ENCODE measurements at places on chromosomes 7 and 10.

DNA sequence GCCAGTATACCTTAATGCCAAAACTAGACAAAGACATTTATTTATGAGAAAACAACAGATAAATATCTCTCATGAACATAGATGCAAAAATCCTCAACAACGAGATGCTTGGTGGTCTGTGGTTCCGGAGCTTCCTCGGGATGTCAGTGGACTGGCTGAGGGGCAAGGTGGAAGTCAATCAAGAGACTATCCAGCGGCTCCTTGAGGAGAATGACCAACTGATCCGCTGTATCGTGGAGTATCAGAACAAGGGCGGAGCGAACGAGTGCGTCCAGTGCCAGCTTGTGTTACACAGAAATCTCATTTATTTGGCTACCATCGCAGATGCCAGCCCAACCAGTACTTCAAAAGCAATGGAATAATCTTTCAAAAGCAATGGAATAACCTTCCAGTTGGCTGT is 60.0 kb upstream of the PARD3 start:
- DNase-seq, result no peak

DNA sequence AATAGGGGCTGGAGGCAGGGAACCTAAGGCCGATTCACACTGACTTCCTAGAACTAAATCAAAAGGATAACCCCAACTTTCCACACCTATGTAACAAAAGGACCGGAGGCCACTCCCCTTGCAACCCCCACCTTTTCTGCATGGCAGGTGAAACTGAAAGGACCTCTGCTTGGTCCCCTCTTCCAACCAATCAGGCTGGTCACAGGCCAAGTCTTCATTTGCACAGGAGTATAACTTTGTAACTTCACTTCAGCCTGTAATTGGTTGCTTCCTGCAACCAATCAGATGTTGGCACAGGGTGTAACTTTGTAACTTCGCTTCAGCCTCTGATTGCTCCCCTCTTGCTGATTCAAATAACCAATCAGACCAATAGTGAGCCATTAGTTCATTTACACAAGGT is 190.0 kb downstream of the FAM107B start:
- no peak for DNase-seq

GRCh38 chr10:73591935-73592699 is 975 bp upstream of the USP54 start:
- peak; percentile 63 for DNase-seq

GRCh38 chr10:13788711-13789447 is 202.1 kb downstream of the PRPF18 start:
- DNase-seq, result peak; percentile 91

- peak; percentile 50 for DNase-seq
Observed at GRCh38 chr10:70461397-70462348, 16.9 kb upstream of the PALD1 start.

- no peak for DNase-seq
Observed at GRCh38 chr10:103353281-103353680, 2.3 kb upstream of the PCGF6 start.

DNA sequence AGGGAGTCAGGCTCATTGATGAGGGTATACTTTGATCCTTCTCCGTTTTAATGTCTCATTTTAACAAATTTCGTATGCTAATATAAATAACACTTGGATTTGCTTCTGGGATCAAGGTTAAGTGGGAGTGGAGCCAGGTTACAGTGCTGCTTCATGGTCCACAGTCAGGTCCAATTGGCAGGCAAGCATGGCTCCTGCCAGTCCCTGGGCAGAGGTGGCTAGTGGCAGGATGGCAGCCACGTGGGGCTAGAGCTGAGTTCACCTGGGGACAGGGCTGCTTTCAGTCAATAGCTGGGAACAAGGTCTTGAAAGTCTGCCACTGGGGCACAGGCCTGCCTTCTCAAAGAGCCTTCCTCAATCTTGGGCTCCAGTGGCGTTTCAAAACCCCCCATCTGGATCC is 16.0 kb upstream of the VWA2 start:
- no peak for DNase-seq

DNA sequence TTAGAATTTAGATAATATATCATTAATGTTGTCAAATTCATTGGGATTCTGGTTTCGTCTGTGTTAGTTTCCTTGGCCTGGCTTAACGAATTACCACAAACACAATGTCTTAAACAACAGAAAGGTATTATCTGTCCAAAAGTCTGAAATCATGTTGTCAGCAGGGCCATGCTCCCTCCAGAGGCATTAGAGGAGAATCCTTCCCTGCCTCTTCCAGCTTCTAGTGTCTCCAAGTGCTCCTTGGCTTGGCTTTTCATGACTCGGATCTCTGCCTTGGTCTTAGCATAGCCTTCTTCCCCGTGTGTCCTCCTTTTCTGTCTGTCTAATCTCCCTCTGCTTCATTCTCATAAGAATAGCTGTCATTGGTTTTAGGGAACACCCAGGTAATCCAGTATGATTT is 482.5 kb downstream of the SEMA3D start:
- no peak for DNase-seq

GRCh38 chr10:129877773-129878371 is 86.2 kb downstream of the EBF3 start:
- no peak for DNase-seq

- DNase-seq, result no peak
Observed at GRCh38 chr7:73892003-73892999, 31.3 kb downstream of the TMEM270 start.

GRCh38 chr10:70430493-70431445 is 10.7 kb downstream of the NODAL start:
- DNase-seq, result peak; percentile 14

DNA sequence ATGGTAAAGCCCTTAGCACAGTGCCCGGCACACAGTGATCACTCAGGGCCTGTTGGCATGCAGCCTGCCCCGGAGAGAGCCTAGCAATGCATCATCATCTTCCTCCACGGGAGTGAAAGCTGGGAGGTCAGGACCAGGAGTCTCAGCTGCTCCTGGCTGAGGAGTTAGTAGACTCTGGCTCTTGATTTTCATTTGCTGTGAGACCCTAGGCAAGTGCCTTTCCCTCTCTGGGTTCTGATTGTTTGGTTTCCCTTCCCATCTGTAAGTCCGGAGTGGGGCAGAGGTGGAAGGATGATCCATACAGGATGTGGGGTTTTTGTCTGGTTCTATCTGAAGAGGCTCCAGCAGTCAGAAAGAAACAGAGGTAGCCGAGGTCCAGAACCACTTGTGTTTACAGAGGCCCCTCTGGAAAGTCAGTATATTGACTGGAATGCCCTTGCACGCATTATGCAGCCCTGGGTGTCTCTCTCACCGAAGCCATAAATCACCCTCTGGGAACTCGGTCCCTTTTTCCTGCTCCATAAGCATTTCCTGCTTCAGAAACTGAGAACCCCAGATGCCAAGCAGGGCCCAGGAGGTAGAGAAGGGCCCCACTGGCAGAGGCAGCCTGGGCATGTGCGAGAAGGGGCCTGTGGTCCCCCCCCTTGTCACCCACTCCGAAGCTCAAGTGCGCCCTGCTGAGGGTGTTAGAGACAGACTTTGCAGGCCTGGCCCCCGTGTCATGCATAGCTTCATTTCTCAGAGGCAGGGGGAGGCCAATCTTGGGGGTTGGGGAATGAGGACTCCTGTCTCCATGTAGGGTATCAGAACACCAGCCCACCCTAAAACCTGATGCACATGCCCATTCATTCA is 8.5 kb downstream of the UNC5B start:
- no peak for DNase-seq

GRCh38 chr10:102744374-102745051 is 765 bp downstream of the WBP1L start:
- DNase-seq, result peak; percentile 29

- no peak for DNase-seq
Observed at GRCh38 chr7:95342642-95343307, 18.4 kb upstream of the PON1 start.

DNA sequence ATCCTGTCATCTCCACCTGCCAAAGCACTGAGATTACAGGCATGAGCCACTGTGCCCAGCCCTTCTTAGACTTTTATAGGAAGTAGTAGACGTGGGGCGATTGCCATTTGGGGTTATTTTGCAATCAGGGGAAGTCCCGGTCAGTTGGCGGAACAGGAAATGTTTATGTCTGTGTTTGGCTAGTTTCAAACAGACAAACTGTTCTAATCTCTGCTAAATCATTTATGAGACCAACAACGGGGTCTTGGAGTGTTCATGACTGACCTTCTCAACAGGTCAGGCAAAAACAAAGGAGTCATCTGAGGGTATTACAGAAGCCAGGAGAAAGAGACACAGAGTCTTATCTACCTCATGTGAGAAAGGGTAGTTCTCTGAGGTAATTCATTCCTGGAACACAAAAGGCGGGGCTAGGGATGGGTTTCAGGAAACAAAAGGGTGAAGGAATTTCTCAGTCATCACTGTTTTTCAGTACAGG is 6.6 kb upstream of the TPK1 start:
- DNase-seq, result no peak

GRCh38 chr7:148371280-148371937 is 219.2 kb upstream of the C7orf33 start:
- DNase-seq, result no peak

- no peak for DNase-seq
Observed at GRCh38 chr7:140568021-140568813, 72.4 kb downstream of the DENND2A start.

GRCh38 chr10:48948470-48949037 is 8.9 kb upstream of the LRRC18 start:
- peak; percentile 57 for DNase-seq

- no peak for DNase-seq
Observed at GRCh38 chr10:77244286-77244685, 393.3 kb downstream of the KCNMA1 start.

DNA sequence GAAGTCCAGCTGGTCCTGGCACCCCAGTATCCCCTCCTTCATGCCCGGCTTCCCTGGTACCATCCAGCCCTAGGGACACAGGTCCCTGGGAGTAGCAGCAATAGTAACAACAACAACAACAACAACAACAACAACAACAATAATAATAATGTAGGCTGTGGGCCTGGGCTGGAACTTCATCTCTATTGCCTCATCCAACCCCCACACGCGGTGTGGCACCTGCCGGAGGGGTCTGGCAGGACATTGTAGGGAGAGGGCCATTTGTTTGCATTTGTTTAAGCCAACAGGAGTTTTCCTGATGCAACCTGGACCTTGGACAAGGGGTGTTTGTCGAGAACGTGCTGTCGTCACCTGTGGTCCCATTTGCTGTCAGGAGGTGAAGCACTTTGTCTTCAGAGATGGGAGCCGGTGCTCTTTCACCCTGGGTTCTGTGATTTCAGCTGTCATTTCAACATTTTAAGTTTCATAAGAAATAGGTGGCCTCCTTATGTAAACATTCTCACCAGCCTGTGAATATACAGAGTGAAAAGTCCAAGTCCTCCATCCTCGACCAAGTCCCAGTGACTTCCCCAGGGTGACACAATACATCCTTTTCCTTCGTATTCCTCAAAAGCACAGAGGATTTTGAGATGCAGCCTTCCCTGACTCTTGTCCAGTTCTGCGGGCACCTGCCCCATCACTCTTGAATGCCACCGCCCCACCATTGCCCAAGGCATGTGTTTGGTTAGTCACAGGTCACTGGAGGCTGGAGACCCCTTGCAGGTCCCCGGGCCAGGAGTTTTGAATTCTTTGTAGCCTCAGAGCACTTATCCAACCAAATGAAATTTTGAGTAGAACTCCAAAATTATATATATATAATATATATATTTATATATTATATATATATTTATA is 9.2 kb downstream of the LHPP start:
- DNase-seq, result no peak

- DNase-seq, result no peak
Observed at GRCh38 chr7:140074780-140075179, 12.0 kb upstream of the PARP12 start.

DNA sequence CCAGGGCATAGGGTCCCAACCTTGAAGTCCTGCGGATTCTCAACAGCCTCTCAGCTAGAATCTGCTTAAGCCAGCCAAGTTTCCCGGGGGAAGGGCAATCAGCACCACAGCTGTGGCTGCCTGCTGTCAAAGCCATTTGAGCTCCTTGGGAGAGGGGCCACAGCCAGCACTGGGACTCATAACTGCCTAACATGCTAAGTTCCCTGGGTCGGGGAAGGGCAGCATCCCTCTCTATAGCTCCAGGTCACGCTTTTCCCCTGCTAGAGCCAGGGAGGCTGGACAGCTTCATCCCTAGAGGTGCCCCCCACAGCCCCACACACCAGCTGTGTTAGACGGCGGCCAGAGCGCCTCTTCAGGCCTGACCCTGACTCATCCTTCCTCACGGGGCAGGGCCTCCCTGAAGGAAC is 49.6 kb upstream of the PDE1C start:
- DNase-seq, result no peak

- DNase-seq, result peak; percentile 93
Observed at GRCh38 chr10:131453721-131454634, 142.5 kb upstream of the TCERG1L start.

- DNase-seq, result no peak
Observed at GRCh38 chr7:21468969-21469368, 41.1 kb downstream of the SP4 start.

GRCh38 chr7:1532456-1533254 is 2.2 kb downstream of the MAFK start:
- DNase-seq, result no peak

- no peak for DNase-seq
Observed at GRCh38 chr7:154415709-154416399, 363.7 kb downstream of the DPP6 start.

DNA sequence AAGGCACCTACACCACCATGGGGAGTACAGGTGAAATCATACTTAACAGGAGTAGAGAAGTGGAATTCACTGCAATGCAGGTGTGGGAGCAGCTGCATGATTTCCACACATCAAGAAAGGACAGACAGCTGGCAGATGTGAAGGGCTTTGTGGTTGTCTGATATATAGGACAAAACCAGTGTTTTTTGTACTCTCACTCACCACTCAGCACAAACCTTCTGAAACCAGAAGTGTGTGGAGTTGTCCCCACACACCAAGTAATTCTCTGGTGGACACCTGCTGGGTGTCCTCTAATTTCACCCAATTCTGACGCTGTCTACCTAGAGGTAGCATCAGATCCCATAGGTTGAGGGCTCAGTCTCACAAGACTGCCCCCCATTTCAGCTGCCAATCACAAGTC is 327.7 kb upstream of the KMT2E start:
- no peak for DNase-seq

GRCh38 chr7:16728811-16729210 is 24.7 kb upstream of the TSPAN13 start:
- DNase-seq, result no peak

DNA sequence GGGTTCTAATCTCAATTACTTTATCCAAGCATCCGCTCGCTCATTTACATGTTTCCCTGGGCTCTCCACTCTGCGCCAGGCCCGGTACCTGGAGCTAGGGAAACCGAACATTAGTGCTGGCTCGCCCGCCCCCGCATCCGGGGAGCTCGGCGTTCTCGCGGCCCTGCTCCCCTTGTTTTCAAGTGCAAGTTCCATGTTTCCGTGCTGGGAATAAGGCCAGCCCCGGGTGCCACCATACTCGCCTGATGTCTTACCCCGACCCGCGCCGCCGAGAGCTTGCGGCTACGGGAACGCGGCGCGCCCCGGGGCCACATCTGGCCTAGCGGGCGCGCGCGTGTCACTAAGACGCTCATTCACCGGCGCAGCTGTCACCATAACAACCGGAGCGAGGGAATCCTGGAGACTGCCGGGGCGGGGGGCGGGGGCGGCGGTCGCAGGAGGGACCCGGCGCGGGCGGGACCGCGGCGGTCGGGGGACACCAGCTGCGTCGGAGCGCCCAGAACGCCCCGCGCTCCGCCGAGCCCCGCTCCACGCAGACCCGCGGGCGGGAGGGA is at the start of gene NEURL1:
Gene NEURL1 (plus strand): TSS at position 344 of the 554 bp plus-strand sequence. CDS start 683 bp downstream, outside the sequence.
- peak; percentile 89 for DNase-seq
